ENCODE measurements at places on chromosomes 6 and 20.

- no peak overlapping the region for H3K27ac ChIP-seq
- no peaks in the 10 kb centered on the region for H3K4me1 ChIP-seq
- no peak overlapping the region for H3K4me3 ChIP-seq
- H3K27me3 ChIP-seq: no peaks in the 10 kb centered on the region
These were observed 64.8 kb downstream of the SLC2A10 start for GRCh38 chr20:46774236-46774635.

DNA sequence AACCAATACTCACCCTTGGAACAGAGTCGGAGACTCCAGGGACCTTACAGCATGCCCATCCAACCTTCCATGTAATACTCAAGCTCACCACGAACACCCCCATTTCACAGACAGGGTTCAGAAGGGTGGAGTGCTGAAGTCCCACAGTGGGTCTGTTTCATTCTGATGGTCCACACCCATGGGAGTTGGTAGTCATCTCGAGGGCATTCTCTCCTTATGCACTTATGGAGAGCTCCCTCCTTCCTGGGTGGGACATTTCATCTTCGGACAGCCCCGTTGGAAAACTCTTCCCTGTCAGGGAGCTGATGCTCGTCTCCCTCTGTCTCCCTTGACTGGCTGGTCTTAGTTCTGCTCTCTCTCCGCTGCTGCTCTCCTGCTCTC lies 38.9 kb downstream of the COX4I2 start:
- H3K27me3 ChIP-seq: no peaks in the 10 kb centered on the region
- peak overlapping the region; percentile 66 for H3K27ac ChIP-seq
- H3K4me1 ChIP-seq: peaks cover 65% of the 10 kb centered on the region
- no peak for DNase-seq

- H3K27ac ChIP-seq: peak overlapping the region; percentile 98
- no peaks in the 10 kb centered on the region for H3K27me3 ChIP-seq
- H3K36me3 ChIP-seq: peaks cover 83% of the 10 kb centered on the region
- no peak for DNase-seq
These were observed 19.6 kb downstream of the TTPAL start for GRCh38 chr20:44495257-44495656.

DNA sequence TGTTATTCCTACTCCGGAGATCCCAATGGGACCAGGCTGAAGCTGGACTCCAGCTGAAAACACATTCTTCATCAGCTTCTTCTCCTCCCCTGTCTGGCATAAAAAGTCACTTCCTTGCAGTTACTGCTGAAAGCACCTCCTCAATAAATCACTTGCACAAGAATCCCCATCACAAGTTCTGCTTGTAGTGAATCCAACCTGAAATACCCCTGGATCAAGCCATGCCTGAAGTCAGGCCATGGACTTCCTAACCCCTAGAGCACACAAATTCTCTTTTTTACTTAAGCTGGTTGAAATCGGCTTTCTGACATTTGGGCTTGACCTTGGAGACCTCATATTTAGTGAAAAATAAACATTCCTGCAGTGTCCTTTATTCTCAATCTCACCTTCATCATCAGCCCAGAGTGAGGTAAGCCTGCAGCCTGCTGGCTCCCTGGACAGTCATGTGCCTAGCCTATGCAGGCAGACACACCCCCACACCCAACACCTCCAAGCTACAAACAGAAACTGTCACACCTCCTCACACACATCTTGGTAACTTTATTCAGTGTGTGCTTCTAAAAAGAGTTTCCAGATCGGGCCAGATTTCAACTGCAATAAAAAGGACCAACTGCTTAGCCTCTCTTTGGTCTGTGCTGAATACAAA lies 51.5 kb upstream of the PTPRT start:
- H3K27ac ChIP-seq: no peak overlapping the region
- no peak overlapping the region for H3K4me3 ChIP-seq
- H3K27me3 ChIP-seq: peaks cover 31% of the 10 kb centered on the region
- H3K4me1 ChIP-seq: no peaks in the 10 kb centered on the region
- H3K36me3 ChIP-seq: no peaks in the 10 kb centered on the region
- peak; percentile 42 for DNase-seq

DNA sequence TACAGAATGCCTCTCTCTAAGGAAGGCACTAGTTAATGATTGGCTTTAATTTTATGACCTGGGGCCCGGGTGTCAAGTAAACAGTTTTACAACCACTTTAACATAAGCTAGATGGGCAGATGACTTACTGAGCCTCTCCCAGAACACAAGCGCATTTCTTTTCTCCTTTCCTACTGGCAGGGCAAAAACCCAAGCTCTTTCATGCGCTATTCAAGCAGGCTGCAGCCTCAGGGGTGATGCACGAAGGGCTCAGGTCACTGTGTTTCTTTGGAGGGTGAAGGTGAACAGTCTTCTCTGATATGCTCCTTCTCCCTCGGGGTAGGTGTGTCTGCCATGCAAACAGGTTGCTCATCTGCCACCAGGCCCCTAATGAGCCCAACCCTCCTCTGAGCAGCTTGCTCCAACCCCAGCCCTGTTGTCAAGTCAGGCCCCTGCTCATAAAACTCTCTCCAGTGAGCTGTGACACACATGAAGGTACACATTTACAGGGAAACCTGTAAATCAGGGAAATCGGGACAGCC lies 73.5 kb upstream of the CDH4 start:
- peaks cover 7% of the 10 kb centered on the region for H3K4me1 ChIP-seq
- H3K36me3 ChIP-seq: no peaks in the 10 kb centered on the region
- no peak overlapping the region for H3K4me3 ChIP-seq
- H3K27me3 ChIP-seq: no peaks in the 10 kb centered on the region
- no peak for DNase-seq
- H3K27ac ChIP-seq: no peak overlapping the region

- H3K27ac ChIP-seq: peak overlapping the region; percentile 79
- H3K4me1 ChIP-seq: peaks cover 20% of the 10 kb centered on the region
- H3K4me3 ChIP-seq: peak overlapping the region; percentile 97
These were observed 1.1 kb downstream of the SOX4 start for GRCh38 chr6:21594416-21595281.

DNA sequence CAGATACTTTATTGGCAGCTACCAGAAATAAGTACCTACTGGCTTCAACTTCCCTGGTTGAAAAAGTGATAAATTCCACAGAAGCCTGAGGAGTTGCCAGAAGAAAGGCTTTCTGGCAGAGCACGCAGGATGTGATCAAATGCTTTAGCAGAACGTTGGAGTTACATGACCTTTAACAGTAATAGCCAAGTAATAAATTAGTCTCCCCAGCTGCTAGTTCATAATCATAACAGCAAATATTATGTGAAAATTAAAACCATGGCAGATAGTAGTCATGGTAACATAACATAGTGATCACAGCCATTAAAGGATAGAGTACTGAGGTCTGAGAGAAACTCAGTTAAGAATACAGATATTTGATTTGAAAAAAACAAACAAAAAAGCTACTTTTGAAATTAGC lies 567.7 kb downstream of the ADGRB3 start:
- no peak overlapping the region for H3K4me3 ChIP-seq
- no peaks in the 10 kb centered on the region for H3K27me3 ChIP-seq
- H3K27ac ChIP-seq: no peak overlapping the region
- no peaks in the 10 kb centered on the region for H3K4me1 ChIP-seq
- no peak for DNase-seq
- no peaks in the 10 kb centered on the region for H3K36me3 ChIP-seq

- peaks cover 6% of the 10 kb centered on the region for H3K27me3 ChIP-seq
- DNase-seq: no peak
- no peaks in the 10 kb centered on the region for H3K4me1 ChIP-seq
- no peak overlapping the region for H3K27ac ChIP-seq
- H3K4me3 ChIP-seq: no peak overlapping the region
- no peaks in the 10 kb centered on the region for H3K36me3 ChIP-seq
These were observed 120.9 kb downstream of the MCHR2 start for GRCh38 chr6:99873084-99873483.

DNA sequence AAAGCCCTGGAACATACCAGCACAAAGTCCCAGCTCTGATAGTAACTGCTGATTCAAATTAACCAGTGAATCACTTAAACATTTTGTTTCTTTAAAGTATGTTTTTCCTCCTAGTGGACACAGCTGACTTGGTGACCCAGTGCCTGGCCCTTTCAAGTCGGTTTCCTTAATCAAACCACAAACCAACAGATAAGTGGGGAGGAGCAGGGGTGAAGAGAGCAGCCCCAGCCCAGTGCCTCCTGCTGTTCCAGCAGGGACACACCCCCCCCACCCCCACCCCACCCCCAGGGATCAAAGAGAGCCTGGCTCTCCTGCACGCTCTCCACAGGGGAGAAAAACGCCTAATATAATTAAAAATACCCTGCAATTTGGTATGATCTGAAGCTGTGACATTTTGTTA lies 55.4 kb upstream of the TBXT start:
- no peaks in the 10 kb centered on the region for H3K4me1 ChIP-seq
- H3K4me3 ChIP-seq: no peak overlapping the region
- peaks cover 8% of the 10 kb centered on the region for H3K27me3 ChIP-seq
- H3K36me3 ChIP-seq: no peaks in the 10 kb centered on the region
- no peak for DNase-seq
- H3K27ac ChIP-seq: no peak overlapping the region

GRCh38 chr6:153873541-153873940 lies 165.5 kb upstream of the OPRM1 start:
- no peaks in the 10 kb centered on the region for H3K4me1 ChIP-seq
- H3K27ac ChIP-seq: no peak overlapping the region
- H3K4me3 ChIP-seq: no peak overlapping the region
- no peaks in the 10 kb centered on the region for H3K36me3 ChIP-seq

- H3K27me3 ChIP-seq: no peaks in the 10 kb centered on the region
- H3K36me3 ChIP-seq: peaks cover 77% of the 10 kb centered on the region
- no peak overlapping the region for H3K4me3 ChIP-seq
- DNase-seq: no peak
These were observed 35.9 kb downstream of the SULF2 start for GRCh38 chr20:47749339-47749738.

All from RWPE2 (cell line).